Mesenteric fat pad (tissue), 1 donor: ENCODE measurements at places on chromosomes 16 and 17. TPM values are rescaled to one million over a fixed set of nuclear protein-coding genes. Genes with fewer than 3 reads are reported as not detected.

Gene HAS3
- total RNA-seq, result 0.77 TPM

Gene PRSS21
- not detected for total RNA-seq

Gene NPIPB8
- 1.9 TPM for total RNA-seq

Gene CAPNS2
- 0.55 TPM for total RNA-seq

DNA sequence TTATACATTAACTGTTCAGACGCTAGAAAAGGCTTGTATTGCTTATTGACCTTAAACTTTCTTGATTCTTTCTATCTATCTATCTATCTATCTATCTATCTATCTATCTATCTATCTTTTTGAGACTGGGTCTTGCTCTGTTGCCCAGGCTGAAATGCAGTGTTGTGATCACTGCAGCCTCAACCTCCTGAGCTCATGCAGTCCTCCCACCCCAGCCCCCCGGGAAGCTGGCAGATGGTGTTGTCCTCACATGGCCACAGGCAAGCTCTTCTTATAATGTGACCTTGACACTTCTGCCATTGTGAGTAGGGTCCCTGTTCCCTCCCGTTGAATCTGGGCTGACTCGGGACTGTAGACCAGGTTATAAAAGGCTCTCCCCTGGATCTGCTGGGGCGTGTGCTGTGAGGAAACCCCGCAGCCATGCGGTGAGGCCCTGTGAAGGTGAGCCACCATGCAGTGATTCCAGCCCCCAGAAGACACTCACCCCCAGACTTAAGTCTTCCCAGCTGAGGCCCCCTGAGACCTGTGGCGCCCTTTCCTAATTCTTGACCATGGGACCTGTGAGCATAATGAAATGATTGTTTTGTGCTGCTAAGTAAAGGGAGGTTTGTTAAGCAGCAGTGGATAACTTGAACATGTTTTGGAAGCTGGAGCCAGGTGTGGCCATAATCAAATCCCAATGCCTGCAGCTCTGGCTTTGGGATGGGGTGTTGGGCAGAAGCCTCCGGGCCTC lies 54.3 kb downstream of the RPTOR start:
- DNase-seq, result no peak

DNA sequence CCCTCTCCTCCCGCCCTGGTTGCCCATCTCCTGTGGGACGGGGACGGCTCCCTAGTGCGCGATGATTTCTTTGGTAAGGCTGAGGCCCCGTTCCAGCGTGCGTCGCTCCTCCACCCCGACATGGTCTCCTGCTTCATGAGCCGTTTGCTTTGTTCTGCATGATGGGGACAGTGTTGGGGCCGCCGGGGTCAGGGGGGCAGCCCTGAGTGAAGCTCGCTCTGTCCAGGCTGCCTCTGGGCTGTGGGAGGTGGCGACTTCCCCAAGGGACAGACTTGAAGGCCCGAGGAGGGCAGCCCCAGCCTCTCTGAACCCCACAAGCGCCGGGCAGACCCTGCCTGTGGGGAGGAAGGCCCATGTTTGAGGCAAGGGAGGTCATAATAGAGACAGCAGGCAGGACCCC lies 12.4 kb downstream of the NME3 start:
- DNase-seq, result no peak

DNA sequence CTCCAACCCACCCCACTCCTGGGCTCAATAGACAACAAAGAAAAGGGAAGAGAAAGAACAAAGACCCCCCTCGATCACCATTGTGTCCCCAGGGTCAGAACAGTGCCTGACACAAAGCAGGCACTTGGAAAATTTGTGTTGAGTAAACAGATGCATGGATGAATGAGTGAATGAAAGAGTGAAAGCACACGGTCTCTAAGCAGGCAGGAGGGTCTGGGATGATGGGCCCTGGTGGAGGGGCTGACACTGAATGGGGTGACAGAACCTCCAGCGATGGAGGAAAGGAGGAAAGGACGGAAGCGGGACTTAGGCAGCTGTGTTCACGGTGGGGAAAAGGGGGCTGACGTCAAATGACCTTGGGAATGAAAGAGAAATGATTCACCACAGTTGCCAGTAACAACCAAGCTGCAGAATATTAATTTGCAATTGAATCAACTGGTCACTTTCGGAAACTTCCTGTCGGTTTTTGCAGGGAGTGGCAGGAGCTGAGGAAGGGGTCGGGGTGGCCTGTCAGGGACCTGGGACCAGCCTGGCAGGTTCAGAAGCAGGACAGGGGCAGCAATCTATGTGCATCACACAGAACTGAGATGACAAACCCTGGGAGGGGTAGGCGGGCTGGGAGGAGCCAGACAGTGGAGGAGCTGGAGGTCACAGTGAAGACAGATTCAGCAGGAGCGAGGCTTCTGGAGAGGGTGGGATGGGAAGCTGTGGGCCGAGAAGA lies 6.7 kb upstream of the GAST start:
- no peak for DNase-seq

DNA sequence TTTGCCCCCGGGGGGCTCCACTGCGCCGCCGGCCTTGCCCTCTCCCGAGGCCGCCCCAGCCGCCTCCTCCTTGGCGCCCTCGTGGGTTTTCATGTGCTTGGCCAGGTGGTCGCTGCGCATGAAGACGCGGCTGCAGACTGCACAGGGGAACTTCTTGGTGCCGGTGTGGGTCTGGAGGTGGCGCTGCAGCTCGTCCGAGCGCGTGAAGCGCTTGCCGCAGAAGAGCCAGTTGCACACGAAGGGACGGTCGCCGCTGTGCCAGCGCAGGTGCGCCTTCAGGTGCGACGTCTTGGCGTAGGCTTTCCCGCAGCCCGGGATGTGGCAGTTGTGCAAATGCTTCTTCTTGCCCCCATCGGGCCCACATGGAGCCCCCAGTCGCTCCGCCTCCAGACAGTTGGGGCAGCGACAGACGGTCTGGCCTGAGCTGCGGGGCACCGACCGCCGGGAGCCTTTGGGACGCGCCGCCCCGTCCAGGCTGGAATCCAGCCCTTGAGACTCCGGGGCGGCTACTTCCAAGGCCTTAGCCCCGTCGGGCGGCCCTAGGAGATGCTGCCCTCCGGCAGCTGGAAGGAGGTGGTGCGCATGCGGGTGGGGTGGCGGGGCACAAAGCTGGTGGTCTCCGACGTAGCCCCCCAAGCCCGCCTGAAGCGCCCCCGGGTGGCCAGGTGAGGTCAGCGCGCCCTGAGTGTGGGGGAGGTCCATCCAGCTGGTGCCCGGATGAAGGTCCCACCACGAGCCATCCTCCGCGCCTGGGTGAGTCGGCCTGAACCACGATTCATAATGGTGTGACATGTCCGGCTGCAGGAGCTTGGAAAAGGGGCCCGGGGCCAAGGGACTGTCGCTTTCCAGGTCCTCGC lies 3.4 kb downstream of the SP6 start:
- no peak for DNase-seq

GRCh38 chr17:41678411-41678906 lies 10.2 kb upstream of the EIF1 start:
- DNase-seq, result no peak

GRCh38 chr16:66911801-66912200 lies 6.9 kb downstream of the CDH16 start:
- no peak for DNase-seq

GRCh38 chr17:45022288-45022648 lies 29.2 kb downstream of the DCAKD start:
- no peak for DNase-seq

- no peak for DNase-seq
Measured at GRCh38 chr16:87821376-87822107, 47.8 kb downstream of the SLC7A5 start.

GRCh38 chr17:55811536-55811935 lies 60.7 kb downstream of the PCTP start:
- no peak for DNase-seq

DNA sequence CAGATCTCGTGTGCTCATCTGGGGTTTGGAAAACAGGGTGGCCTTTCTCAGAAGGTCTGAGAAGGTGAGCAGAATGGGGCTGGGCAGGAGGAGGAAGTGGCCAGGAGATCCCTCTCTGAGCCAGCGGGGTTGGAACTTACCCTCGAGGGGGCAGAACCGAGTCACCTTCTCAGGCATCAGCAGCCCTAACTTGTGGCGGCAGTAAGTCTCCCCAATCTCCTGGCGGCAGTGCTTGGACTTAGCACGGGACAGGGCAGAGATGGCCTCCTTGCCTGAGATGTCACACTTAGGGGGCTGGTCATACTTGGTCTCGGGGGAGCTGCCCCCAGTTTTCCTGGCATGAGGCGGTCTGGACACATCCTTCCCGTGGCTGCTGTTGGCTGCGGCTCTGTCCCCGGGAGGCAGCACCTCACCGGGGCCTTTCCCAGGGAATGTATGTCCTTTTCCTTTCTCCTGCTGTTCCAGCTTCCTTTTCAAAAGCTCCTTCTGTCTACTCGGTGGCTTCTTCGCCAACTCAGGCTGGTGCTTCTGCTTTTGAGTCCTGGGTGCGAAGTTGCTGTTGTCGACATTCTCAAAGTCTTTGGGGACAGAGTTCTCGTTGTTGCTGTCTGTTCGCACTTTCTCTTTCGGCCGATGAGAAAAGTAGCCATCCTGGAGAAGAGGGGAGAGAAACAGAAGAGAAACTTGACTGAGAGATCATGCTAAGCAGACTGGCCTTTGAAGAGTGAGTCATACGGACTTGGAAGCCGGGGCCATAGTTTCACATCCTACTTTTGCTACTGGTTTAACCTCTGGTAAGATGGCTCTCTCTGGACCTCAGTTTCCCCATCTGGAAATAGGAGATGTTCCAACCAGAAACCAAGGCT lies 211.7 kb downstream of the XYLT1 start:
- DNase-seq, result no peak
